ENCODE measurements at places on chromosomes 4 and X.

DNA sequence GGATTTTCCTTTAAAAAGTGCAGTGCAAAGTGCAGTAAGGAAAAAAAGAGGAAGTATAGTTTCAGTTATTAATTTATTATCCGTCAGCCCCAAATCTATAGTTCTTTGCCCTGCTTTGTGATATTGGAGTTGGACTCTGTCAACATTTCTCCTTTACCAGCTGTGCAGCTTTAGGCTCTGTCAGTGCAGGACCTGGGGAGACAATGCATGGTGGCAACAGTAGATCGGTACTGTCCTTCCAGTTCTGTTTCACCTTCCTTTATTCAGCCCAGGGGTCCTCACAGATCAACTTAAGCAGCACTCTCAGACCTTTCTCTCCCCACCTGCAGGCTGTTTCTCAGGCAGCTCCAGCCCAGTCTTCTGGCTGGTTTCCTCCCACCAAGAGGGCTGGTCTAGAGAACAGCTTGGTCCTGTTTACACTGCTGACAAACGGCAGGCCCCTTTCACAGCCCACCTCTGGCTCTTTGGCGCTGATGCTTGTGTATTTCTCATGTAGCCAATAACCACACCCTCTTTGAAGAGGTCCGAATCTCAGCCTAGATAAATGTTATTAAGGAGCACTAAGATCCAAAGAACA is 71.6 kb downstream of the MCUB start:
- DNase-seq: no peak

DNA sequence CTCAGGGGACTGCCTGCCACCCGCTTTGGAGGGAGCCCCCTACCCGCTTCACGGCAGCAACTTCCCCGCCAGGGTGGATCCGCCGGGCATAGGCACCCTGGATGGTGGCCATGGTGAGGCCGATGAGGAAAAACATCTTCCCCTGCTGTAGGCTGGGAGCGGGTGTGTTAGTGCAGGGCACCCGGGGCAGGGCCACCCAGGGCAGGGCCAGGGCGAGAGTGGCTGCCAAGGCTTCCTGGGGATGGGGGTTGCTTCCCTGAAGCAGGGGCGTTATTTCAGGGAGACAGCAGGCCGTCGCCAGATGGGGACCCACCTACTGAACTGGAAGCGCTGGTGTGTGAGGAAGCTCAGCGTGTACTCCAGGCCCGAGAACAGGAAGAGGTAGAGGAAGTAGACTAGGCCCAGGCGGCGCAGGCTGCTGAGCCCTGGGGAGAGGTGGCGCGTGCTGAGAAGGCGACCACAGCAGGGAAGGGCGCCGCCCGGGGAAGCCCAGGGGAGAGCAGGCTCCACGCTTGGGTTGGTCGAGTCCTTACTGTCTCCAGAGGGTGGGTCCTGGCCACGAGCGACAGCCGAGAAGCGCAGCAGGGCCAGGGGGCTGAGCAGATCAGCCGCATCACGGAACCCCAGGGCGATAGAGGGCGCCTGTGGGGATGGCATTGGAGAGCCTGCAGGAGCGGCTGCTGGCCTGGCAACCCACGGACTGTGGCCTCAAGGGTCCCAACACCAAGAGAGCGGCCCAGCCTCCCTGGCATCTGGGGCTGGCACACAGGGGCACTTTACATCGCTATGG is 31.5 kb downstream of the NOP14 start:
- peak; percentile 69 for DNase-seq

GRCh38 chr4:114615435-114615834 is 16.8 kb downstream of the UGT8 start:
- no peak for DNase-seq

DNA sequence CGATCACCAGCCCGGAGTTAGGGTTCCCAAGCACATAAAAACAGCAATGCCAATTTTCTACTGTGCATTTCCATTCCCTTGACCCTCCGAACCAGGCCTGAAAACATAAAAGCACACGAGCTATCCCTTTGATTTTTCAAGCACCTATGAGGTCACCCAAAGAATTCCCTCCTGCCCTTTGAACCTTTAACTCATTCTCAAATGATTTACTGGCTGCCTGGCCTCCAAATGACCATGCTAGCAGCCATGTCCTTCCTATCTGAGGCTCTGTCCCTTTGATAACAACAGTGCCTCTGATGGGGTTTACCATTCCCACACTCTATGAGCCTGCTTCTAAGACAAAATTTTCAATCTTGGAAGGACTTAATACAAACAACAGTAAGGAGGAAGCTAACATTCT is 15.2 kb downstream of the SHROOM4 start:
- DNase-seq: no peak

DNA sequence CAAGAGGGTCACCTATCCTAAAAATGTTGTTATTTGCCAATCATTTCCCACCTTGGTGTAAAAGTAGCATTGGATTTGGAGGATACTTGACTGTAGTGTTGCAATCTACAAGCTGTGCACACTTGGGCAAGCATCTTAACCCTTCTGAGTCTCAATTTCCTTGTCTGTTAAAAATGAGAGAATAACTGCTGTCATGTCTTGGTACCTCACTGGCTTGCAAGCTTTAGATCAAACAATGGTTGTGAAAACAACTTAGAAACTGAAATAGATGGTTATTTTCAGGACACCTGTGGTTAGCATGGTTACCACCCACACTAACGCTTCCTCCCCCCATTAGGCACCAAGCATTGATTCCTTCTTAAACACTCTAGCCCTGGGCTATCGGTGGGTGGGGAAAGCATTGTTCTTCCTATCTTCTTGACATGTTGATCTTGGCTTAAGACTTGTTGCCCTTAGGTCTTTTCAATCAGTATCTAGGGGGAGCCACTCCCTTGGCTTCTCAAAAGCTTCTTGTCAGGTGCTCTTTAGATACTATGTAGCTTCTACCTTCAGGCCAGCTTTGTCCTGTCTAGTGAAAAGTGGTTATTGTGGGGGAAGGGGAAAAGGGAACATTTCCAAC is 10.6 kb upstream of the AMOT start:
- DNase-seq: no peak

- no peak for DNase-seq
These were observed 178.6 kb downstream of the SLC7A11 start for GRCh38 chr4:138063581-138063980.

DNA sequence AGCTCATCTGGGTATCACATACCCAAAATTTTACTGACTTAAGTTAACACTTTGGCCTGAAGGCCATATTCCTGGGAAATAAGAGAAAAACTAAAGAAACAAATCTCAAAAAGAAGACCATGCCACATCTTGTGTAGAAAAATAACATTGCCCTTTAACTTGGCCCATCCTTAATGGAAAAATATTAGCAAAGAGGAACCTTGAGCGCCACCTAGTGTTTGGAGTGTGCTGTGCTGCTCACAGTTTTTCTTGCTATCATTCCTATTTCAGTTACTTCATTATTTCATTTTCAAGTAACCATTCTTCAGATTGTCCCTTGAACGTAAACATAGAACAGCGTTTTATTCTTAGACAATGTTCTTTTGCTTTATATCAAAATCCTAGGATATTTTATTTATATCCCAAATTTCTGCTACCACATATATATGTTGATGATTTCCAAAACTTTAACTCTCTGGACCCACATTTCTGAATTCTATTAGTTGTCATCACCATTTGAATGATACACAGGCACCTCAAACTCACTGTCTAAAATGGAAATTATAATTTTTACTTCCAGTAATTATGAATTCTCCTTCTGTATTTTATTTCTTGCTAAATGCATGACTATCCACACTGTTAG is 999.0 kb upstream of the ADGRL3 start:
- no peak for DNase-seq

DNA sequence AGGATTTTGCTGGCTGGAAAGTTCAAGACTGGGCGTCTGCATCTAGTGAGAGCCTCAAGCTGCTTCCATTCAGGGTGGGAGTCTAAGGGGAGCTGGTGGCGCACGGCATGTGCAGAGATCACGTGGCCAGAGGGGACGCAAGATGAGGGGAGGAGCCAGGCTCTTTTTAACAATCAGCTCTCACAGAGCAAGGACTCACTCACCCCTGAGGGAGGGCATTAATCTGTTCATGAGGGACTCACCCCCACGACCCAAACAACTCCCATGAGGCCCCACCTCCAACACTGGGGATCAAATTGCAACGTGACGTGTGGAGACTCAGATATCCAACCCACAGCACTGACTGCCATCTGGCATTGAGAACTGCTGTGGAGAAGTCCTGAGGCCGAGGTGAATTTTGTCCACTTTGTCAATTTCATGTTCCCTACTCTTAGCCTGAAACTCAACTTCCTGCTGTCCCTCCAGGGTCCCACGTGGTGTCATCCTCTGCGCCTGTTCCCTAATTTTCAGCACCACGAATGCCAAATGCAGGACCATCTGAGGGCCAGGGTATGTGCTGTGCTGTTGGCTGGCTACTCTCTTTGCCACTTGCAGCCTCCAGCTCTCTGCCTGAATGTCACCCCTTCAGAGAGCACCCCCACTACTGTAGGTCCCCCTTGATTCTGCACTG is 5.6 kb downstream of the ZFP92 start:
- DNase-seq: no peak

- peak; percentile 71 for DNase-seq
These were observed 150.4 kb downstream of the MGST2 start for GRCh38 chr4:139815778-139816601.
